CD4-positive, alpha-beta T cell treated with Interferon alpha-2 for 1 hour (primary cell): ENCODE measurements at places on chromosomes 16 and 17.
A peak's percentile ranks its signal among the peaks of the same experiment; 100 is the strongest.

DNA sequence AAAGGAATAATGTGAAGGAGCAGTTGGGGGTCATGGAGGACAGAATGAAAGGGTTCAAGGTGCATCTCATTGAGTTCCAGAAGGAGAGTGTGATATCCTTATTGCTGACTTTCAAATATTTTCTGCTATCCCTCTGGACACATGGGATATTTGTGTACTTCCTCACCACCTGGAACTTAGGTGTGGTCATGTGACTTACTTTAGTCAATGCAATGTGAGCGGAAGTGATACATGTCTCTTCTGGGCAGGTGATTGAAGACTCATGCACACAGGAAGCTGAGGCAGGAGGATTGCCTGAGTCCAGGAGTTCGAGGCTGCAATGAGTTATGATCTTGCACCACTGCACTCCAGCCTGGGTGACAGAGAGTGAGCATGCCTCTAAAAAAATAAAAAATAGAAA, 36.7 kb upstream of the TANC2 start:
- no peak for DNase-seq

- no peak for DNase-seq
These were observed at the start of gene RAC3 for GRCh38 chr17:82031303-82031884. Gene RAC3, plus strand, starts transcription at chr17:82031678. Its CDS starts 84 bp downstream, at chr17:82031762.

DNA sequence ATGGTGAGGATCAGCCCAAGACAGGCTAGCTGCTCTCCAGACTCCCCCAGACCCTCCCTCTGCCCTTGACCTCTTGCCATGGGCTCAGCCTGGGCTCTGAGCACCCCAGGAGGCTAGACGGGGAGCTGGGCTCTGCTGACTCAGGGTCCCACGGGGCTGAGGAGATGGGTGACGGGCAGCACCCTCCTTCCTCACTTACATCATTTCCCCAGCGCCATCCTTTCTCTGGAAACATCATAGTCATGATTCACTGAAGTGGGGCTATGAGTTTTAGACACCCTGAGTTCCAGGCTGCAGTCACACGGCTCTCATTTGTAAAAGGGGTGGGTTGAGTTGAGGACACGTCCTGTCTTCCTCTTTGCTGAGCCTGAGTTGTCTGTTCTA, 3.0 kb upstream of the ITGAX start:
- DNase-seq, result peak; percentile 79

- no peak for DNase-seq
These were observed 3.7 kb upstream of the BANP start for GRCh38 chr16:87947356-87948118.

GRCh38 chr17:78399693-78400144, 21.3 kb downstream of the PGS1 start:
- DNase-seq, result no peak

DNA sequence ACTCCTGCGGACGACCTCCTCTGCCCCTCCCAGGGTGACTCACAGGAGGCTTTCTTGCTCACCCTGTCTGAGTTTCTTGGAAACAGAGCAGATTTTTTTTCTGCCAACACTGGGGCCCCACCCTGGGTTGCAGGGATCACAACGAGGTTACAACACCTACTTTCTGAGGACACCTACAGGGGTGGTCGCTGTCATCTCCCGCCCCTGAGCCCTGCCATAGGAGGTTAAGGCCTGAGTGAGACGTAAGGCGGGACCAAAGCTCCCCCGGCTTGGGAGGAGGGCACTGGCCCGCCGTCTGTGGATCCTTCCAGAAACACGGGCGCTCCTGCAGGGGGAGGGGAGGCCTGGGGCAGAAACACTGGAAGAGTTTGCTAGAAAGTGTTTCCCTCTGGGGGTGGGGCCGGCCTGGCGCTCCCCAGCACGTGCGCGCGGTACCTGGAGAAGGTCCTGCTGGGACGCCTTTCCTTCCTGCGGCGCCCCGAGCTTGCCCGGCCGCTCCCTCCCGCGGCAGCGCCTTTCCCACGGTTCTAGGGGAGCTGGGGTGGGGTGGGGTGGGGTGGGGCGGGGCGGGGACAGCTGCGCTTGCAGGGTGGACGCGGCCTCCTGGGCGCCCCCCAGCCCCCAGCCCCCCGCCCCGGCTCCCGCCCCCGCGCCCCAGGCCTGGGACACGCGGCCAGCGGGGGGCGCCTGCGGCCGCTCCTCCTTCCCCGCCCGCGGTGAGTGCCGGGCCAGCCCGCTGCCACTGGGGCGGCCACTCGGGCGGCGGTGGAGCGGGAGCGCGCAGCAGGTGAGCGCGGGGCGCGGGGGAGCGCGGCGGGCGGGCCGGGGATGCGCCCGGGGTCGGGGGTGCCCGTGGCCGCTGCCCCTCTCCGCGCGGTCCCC, 20.7 kb upstream of the ADCY7 start:
- peak; percentile 52 for DNase-seq

DNA sequence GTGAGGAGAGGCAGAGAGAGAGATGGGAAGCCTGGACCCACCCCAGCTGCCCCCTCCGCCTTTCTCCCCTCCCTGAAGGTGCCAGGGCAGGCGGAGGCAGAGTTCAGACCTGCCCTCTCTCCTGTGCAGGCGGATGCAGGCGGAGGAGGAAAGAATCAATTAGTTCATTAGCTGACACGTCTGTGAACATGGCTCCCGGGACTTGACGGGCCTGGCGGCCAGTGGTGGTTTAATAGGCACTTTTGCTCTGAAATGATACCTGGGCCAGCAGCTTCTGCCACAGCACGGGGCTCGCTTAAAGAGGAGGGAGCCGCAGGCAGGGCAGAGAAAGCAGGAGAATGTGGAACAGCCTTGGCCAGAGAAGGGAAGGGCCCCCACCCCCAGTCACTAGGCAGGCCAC, 98.1 kb downstream of the SDK2 start:
- no peak for DNase-seq

GRCh38 chr16:65767125-65767524, 599.4 kb upstream of the CDH5 start:
- no peak for DNase-seq

DNA sequence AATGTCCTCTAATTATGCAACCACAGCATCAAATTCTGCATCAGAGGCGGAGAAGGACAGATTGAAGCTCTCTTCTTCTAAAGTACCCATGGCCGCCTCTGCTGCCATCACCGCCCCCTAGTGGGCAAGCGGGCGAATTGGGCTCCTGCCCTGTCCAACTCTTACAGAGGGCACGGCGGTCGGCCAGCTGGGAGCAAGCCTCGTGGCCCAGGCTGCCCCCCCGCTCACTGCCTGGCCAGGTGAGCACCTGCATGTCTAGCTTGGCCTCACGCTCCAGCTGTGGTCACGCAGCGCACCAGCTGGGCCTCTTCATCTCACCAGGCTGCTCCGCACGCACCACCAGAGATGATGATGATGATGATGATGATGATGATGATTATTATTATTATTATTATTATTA, 146.1 kb upstream of the TOM1L1 start:
- no peak for DNase-seq

- no peak for DNase-seq
These were observed 29.1 kb upstream of the SPNS2 start for GRCh38 chr17:4469552-4469951.

GRCh38 chr17:74797824-74798223, 21.7 kb upstream of the NAT9 start:
- no peak for DNase-seq

DNA sequence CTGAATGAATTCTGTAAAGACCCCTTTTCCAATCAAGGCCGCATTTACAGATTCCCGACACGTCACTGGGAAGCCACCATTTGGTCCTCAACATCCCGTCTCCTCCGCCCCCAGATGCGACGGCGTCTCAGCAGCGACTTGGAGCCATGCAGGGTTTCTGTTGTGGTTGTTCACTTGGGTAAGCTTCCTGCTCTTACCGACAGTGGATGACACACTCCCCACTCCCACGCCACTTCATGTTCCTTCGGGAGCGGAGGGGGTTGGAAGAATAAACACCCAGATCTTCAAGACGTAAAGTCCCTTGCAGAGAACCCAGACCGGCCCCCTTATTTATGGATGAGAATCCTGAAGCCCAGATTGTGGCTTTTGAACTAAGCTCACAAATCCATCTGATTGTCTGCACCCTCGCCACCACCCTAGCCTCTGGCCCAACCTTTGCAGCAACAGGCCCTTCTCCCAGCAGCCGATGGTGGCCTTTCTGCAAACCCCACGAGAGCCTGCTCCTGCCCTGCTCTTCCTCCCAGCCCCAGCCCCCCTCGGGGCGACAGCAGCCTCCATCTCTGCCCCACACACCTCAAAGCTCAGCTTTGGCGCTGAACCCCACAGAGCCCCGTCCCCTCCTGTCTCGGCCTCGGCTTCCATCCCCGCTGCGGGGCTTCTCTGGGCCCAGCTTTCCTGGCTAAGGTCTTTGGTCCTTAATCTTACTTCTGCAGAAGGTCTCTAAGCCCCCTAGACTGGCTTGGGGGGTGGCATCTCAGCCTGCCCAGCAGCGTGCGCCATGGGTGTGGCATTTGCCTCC, 19.0 kb upstream of the OSGIN1 start:
- DNase-seq, result no peak

DNA sequence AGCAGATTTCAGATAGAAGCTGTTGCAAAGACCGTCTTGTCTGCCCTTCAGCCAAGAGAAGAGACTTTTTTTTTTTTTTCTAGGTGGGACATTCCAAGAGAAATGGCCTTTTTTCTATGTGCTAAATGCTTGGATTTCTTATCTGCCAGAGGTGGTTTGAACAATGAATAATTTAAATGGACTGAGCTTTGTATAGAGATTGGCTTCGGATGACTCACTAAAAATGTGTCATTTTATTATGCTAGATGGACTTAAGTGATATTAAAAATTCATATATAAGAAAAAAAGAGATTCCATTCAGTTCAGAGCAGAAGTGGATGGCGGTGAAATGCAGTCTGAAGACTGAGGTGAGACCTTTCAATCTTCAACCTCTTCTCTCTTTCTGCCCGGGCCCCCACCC, 58.4 kb downstream of the MEAK7 start:
- DNase-seq, result no peak

GRCh38 chr17:76240461-76241203, at the start of gene RNF157:
Gene RNF157, minus strand, starts transcription at chr17:76240493. Its CDS starts 253 bp downstream, at chr17:76240240.
- DNase-seq, result peak; percentile 66

DNA sequence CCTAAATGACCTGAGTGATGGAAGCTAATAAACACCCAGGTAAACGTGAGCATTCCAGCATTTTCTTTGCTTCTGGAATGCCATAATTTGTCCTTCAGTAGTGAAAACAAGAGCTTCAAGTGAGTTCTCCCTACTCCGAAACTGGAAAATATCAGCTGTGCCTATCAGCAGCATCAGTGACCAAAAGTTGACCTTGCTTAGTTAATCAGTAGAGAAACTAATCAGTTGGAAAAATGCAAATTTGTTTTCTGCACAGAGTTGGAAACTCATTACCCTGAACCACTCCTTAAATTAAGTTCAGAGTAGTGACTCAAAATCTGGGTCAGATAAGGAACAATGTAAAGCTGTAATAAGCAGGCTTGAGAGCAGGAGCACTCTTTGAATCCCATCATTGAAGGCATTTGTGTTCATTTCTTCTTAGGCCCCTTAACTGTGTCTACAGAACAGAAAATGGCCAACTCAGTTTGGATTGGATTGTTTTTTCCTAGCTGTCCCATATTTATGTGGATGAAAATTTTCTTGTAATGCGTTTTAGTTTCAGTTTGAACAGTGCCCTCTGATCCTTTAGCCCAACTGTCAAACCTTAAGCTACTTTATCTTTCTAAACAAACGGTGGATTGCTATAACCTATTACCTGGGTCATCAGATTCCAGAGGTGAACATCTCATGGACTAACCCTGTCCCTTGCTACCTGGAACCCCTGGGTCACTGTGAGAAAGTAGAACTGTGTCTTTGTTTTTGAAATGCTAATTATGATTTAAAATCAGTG, 290.4 kb downstream of the TOX3 start:
- no peak for DNase-seq

DNA sequence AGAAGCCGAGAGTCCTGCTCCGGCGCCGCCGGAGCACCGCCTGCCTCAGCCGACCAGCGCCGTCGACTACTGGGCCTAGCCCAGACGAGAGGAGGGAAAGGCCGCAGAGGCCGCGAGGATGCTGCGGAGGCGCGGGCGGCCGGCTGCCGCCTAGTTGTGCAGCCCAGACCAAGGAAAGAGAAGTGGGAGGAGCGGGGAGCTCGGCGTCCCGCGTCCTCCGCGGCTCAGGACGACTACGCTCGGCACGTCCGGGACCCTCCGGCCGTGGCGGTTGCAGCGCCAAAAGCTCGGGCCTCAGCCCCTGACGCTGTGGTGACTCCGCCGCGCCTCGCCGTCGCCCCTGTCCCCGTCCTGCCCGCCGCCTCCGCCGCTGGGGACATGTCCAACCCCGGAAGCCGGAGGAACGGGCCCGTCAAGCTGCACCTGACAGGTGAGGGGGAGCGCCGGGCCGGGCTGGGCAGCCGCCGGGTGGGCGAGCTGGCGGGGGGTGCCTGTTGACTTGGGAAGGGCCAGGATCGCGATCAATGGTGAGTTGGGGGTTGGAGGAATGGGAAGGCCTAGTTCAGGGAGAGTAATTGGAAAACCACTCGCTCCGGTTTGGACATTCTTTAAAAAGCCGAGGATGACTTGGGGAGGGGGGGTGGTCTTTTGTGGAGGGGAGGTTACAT, 37.7 kb downstream of the RNF135 start:
- peak; percentile 45 for DNase-seq

GRCh38 chr16:72112906-72113615, 19.4 kb downstream of the DHX38 start:
- no peak for DNase-seq

GRCh38 chr17:30000001-30000754, 58.7 kb downstream of the EFCAB5 start:
- no peak for DNase-seq
